ENCODE measurements at places on chromosomes 1 and 21.

- no peak for DNase-seq
Observed at GRCh38 chr21:34913811-34914210, 135.3 kb downstream of the RUNX1 start.

DNA sequence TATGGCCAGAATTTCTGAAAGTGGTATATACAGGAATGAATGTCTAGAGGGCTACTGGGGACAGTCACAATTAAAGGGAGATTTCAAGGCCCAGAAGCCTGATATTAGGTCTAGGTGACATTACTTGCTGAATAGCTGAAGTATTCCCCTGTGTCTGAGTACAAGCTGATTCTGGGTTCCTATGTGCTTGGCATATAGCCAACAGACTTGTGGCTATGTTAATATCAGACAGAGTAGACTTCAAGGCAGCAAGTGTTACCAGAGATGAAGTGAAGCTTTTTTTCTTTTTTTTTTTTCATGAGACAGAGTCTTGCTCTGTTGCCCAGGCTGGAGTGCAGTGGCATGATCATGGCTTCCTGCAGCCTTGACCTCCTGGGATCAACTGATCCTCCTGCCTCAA, 8.3 kb downstream of the TTC4 start:
- DNase-seq = no peak

- no peak for DNase-seq
Observed at GRCh38 chr21:28937737-28938136, 54.9 kb downstream of the LTN1 start.

- DNase-seq = peak; percentile 39
Observed at GRCh38 chr1:159012495-159012894, 2.8 kb downstream of the IFI16 start.

DNA sequence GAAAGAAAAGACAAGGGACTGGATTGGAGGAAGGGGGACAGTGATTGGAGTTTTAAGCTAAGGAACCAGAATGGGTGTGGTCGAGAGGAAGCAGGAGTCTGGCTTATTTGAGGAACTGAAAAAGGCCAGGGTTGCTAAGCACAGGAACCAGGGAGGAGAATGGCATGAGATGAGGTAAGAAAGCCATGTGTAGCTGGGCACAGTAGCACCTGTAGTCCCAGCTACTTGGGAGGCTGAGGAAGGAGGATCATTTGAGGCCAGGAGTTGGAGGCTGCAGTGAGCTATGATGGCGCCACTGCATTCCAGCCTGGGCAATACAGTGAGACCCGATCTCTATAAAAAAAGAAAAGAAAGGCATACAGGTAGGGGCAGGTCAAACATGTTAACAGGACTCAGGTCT, 8.1 kb upstream of the KHDRBS1 start:
- DNase-seq = peak; percentile 30

- DNase-seq = no peak
Observed at GRCh38 chr1:201395936-201396335, 3.2 kb downstream of the LAD1 start.

GRCh38 chr1:163379801-163380200, 58.0 kb downstream of the NUF2 start:
- DNase-seq = no peak

DNA sequence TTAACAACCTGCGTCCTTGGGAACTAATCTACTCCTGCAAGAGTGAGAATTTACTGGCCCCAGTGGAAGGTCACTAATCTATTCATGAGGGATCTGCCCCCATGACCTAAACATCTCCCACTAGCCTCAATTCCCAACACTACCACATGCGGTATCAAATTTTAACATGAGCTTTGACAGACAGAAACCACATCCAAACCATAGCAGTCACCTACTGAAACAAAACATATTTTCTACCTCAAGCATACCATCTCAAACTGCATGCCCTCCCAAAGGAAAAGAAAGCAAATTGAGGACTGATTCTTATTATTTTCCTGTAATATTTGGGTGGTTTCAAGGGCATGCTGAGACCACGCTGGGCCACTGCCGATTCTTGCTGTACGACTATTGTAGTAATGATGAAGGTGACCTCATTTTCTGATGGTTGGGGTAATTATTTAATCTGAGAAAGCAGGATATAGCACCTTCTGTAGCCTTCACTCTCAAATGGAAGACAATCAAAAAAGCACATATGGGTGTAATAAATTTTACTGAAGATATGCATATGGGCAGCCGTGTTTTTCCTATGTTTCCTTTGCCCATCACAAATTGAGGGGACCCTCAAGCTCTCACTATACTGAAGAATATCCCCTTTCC, 13.2 kb upstream of the GBP5 start:
- DNase-seq = no peak

- DNase-seq = no peak
Observed at GRCh38 chr1:185501099-185501498, 184.1 kb upstream of the IVNS1ABP start.

DNA sequence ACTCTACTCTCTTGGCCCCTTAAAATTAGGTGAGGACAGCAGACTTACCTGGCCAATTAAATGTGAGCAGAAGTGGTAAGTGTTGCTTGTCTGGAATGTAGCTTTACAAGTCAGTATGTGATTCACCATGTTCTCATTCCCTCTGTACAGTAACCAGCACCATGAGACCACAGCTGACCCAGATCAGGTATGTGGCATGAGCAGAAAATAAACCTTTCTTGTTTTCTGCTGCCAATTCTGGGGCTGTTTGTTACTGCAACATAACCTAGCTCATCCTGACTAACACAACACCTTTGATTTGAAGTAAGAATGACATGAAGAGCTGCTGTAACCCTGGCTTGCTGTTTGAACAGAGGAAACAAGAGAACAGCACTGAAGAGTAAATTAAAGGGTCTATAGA, 24.9 kb downstream of the ITPKB start:
- DNase-seq = no peak

GRCh38 chr1:115164940-115165705, 75.8 kb upstream of the TSPAN2 start:
- no peak for DNase-seq

DNA sequence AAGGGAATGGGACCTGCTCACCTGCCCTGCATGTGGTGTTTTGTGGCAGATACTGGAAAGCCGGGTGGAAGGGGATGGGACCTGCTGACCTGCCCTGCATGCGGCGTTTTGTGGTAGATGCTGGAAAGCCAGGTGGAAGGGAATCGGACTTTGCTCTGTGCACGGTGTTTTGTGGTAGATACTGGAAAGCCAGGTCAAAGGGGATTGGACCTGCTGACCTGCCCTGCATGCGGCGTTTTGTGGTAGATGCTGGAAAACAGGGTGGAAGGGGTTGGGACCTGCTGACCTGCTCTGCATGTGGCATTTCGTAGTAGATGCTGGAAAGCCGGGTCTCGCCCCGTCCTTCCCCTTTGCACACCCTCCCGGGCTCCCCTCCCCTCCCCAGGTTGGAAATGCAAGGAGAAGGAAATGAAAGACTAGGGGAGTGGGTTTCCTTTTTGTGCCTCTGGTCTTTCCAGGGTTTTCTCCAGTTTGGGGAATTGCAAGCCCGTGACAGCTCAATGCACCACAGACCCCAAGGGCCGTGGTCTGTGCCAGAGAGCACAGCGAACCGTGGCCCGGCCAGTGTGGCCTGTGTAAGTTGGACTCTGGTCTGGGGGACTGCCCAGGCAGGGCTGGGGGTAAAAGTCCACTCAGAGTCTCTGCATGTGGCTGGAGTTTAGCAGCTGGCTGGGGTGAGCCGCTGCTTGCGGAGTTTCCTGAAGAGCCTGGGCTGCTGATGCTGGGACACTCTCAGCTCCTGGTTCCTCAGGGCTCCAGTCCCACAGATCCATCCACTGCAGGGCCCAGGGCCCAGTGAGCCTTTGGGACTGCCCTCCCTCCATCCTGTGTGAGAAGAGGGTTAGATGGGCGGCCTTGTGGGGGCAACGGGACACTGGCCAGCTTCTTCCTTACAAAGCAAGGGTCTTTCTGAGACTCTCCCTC, 105.5 kb downstream of the CRYAA start:
- no peak for DNase-seq

- DNase-seq = peak; percentile 49
Observed at GRCh38 chr1:6209661-6210580, 4.0 kb downstream of the RNF207 start.

- no peak for DNase-seq
Observed at GRCh38 chr1:13702425-13703127, 2.6 kb downstream of the PRDM2 start.

DNA sequence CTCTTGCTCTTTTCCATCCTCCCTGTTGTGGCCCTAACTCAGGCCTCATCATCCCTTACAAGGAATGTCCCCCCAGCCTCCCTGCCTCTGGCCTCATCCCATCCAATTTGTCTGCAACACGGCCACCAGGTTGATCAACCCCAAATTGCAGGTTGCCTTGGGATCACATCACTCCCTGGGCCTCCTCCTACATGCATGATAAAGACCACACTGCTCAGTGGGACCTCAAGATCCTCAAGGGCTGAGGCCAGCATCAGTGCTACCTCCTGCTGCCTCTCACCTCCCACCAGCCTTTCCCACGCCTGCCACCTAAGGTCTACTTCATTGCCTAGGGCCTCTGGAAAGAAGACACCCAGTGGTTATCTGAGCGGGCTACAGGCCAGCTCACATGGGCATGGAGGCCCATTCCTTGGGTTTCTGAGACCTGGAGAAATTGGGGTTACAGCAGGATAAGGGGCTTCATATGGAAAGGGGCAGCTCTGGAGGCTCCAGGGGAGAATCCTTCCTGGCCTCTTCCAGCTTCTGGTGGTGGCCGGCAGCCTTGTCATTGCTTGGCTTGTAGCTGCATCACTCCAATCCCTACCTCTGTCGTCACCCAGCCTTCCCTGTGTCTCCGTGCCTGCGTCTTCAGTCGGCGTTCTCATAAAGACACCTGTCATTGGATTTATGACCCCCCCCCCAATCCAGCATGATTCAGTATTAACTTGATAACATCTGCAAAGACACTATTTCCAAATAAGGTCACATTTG, 60.5 kb downstream of the KLHDC7A start:
- DNase-seq = no peak

DNA sequence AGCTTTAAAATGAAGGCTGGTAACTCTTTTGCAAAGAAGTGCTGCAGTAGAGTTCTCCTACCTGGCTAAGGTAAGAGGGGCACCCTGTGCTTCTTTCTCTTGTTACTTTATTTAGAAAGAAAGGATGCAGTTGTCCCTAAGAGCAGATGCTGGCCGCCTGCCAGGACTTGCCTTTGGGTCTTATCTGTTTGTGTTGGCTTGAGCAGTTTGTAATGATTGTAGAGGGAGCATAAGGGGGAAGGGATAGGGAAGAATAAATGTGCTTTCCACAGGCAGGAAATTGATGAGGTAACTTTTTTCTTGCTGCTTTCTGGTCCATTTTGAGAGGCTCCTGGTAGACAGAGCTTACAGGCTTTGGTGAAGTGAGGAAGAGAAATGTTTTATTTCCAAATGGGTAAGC, 229.6 kb downstream of the HHAT start:
- no peak for DNase-seq

DNA sequence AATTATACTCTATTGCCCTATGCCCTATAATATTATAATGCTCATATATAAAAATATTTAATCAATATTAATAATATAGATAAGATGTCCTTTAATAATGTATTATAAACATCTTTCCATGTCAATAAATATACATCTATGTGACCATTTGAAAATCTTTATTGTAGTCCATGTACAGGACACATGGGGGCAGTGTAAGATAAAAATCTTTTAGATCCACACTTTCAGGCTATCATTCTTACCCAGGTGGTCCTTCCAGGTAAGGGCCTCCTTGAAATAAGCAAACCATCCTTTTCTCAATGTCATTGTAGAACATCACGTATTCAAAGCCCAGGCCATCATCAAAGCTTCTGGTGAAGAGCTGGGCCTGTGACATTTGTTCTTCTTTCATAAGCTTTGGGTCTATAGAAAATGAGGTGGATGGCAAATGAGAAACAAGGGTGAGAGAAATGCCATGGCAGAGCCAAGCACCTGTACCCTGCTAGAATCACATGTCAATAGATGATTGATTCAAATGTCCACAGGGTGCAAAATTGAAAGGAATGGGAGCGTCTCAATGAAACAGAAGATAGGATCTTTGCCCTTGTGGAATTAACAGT, 20.2 kb downstream of the THEM4 start:
- peak; percentile 27 for DNase-seq

GRCh38 chr1:245079021-245079609, 75.7 kb upstream of the KIF26B start:
- peak; percentile 57 for DNase-seq

DNA sequence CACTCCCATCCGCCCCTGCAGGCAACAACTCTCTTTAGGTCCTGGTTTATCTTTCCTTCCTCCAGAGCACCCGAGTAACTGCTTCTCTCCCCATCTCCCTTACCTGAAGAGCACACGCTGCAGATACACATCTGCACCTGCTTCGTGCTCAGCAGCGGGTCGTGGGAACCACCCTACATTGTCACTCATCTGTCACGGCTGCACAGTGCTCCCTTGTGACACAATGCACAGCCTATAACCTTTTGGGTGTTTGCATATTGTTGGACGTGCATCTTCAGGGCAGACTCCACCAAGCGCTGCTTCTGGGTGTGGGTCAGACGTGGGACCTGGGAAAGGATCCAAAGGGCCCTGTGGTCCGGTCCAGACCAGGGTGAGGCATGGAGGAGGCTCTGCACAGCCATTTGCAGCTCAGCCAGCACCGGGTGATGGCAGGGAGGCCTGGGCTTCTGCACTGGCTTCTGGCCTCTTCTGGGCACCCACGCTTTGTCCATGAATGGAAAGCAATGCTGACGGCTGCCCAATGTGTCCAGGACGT, 42.5 kb downstream of the WDR4 start:
- no peak for DNase-seq

- peak; percentile 78 for DNase-seq
Observed at GRCh38 chr1:111505641-111506119, 2.2 kb upstream of the ADORA3 start.

All from NB4 (cell line).